ENCODE measurements at places on chromosomes 16 and 17.

- DNase-seq: no peak
These were observed 24.2 kb downstream of the ZNF652 start for GRCh38 chr17:49337884-49338283.

- DNase-seq: no peak
These were observed 152.2 kb upstream of the NOG start for GRCh38 chr17:56441308-56441707.

DNA sequence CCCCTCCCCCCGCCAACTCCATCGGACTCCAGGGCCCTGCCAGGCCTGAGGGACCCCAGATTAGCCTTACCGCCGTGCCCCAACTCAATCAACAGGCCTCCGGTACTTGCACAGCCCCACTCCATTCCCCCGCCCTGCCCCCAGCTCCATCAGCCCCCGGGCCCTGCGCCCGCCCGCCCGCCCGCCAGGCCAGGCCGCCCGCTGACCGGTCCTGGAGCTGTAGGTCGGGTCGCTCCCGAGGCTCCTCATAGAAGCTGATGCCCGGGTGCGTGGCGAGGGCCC lies 308 bp downstream of the GTF3C1 start:
- no peak for DNase-seq

DNA sequence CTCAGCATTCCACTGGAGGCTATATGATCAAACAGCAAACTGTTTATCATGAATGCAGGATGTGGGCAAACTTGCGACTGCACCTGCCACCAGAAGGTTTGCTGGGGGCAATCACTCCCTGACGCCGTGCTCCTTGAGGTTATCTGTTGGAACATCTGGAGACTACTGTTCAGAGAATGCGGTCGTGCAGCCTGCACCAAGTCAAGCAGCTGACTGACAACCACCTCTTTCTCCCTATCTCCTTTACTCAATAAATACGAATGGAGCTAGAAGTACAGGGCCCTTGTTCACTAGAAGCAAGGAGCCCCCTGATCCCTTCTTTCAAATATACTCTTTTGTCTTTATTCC lies 2101.2 kb downstream of the TP53TG3F start:
- no peak for DNase-seq

DNA sequence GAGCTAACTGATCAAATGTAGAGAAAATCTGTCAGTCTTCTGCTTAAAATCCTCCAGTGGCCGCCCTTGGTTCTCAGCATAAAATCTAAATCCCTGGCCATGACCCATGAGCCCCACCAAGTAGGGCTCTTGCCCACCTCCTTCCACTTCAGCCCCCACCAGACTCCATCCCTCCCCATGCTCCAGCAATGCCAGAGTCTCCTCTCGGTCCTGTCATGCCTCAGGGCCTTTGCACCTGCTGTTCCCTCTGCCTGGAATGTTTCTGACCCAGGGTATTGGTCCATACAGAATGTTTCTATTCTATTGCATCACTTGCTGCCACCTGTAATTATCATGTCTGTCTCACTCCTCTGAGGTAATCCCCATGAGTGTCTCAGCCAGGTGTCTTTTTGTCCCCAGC lies 22.4 kb downstream of the FA2H start:
- DNase-seq: no peak

DNA sequence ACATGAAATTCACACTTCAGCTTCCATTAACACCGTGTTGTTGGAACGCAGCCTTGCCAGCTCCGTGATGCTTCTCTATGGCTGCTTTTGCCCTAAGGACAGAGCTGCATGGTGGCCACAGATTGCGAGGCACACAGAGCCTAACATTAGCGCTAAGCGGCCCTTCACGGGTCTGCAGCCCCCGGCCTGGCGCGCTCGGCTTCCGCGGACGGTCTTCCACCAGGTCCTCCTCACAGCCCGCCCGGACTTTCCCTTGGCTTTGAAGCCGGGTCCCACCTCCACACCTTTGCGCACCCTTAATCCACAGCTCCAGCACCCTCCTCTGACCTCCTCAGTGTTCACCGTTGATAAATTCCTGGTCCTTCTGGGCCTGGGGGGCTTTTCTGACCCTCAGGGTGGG lies 19.6 kb downstream of the SCGB1C2 start:
- no peak for DNase-seq

- DNase-seq: peak; percentile 44
These were observed 324.7 kb downstream of the BCAS3 start for GRCh38 chr17:61002316-61002736.

DNA sequence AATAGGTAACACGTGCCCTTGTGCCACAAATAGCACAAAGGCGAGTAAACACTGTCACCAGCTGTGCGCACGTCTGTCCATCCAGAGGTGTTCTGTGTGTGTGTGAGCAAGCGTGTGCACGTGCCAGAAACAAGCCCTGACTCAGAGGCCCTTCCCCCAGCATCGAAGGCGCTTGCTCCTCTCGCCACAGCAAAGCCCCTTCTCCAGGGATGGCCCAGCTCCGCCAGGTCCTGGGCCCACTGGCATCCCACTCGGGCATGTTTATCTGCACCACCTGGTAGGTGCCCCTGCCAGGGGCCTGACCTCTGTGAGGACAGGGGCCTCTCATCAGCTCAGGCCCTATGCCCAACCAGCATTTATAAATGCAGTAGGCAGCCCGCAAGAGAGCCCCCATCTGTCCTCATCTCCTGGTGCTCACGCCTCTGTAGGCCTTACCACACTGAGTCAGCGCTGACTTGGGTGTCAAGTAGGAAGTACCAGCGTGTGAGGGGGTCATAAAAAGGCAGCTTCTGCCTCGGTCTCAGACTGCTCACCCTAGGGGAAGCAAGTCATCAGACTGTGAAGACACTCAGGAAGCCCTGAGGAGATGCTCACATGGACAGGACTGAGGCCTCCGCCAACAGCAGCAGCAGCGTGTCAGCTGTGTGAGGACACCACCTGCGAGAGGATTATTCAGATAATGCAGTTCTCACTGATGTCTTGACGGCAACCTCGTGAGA lies 10.8 kb downstream of the TMEM235 start:
- DNase-seq: no peak

GRCh38 chr17:20141198-20141972 lies 132.2 kb downstream of the SPECC1 start:
- no peak for DNase-seq

GRCh38 chr17:30346221-30346795 lies 12.5 kb upstream of the TMIGD1 start:
- no peak for DNase-seq

DNA sequence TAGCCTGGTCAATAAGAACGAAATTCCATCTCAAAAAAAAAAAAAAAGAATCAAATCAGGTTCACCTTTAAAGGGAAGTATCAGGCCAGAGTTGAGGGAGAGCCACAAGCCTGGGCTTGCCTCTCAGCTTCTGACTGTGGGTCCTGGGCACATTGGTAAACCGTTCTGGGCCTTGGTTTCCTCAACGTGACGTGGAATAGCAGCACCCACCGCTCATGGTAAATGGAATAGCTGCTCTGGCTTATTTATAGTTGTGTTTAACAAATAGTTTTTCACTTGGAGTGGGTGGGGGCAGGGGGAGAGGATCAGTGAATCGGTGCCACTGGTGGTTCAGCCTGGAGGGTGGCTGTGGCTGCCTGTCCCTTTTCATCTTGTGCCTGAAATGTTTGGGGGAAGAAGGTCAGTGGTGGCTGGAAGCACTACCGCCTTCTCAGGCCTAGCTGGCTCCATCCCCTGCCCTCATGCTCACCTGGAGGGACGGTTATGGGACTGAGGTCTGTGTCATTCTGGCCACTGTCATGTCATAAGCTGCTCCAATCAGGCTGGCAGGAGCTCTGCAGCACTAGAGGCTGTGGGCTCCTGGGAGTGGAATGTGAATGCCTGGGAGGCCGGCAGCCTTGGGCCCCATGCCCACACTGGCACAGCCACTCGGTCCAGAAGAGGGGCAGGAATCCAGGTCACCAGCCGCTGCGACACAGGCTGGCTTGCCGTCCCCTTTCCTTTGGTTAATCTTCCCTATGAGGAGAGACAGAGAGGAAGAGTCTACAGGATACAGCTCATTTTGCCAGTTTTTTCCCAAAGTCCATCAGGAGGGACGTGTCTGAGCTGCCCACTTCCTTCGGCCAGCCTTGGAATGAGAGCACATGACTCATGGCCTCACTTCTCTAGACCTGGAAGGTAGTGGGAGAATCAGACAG lies 27.0 kb downstream of the CCR7 start:
- DNase-seq: no peak

DNA sequence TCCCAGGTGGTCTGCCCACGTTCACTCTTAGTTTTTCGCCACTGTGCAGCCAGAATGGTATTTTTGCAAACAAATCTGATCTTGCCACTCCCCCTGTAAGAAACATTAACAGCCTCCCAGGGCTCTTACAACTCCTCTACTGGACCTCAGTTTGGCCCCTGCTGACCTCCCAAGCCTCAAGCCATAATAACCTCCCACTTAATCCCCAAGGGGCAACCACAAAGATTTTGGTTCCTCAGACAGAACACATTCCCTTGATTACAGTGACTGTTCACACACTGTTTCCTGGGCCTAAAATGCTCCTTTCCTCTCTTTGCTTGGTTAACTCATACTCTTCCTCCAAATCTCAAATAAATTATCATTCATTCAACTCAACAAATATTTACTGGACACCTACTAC lies 21.5 kb upstream of the CD300E start:
- no peak for DNase-seq
